ENCODE measurements at places on chromosomes 13 and 19.

DNA sequence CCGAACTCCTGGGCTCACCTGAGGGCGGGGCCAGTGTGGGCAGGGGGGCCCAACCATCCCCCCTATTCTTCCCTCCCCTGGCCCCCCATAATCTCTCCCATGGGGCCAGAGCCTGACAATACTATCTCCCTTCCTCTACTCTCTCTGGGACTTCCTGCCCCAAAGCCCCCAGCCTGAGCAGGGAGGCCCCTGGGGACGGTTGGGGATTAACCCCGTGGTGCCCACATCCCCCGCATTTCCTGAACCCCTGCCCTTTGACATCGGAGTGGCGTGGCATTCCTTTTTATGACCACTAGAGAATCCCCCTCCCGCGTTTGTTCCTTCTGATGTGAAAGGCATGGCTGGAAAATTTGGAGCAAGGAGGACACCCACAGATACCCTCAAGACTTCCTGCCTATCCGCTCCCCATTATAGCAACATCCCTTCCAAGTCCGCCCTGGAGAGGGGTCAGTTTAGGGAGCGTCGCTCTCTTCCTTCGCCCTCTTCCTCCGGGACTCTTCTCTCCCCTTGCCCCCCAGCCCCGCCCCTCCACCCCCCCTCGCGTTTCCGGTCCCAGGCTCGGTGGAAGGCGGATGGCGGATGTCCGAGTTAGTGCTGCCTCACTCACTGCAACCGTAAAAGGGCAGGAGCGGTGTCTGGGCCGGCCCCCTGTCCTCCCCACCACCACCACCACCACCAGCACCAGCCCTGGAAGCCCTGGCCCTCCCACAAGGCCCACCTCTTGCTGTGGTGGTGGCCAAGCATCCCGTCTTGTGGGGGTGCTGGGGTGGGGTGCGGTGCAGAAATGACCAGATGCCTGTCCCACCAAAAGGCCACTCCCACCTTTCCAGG is 1.8 kb downstream of the VASP start:
- DNase-seq: peak; percentile 90

DNA sequence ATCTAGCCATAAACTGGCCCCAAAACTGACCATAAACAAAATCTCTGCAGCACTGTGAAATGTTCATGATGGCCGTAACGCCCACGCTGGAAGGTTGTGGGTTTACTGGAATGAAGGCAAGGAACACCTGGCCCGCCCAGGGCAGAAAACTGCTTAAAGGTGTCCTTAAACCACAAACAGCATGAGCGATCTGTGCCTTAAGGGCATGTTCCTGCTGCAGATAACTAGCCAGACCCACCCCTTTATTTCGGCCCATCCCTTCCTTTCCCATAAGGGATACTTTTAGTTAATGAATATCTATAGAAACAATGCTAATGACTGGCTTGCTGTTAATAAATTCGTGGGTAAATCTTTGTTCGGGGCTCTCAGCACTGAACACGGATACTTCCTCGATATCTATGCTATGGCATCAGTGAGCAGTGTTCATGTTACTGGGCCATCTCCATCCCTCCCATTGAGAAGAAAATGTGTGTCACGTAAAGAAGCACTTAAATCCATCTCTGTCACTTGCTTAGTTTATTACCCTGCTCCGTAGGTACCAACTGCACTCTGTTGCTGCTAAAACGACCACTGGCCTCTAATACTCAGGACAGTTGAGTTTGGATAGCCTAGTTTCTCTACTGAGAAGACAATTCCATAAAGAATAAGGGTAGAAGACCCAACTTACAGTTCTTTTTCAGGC is 5.3 kb downstream of the ATP7B start:
- DNase-seq: no peak

GRCh38 chr13:41639955-41640780 is 182.8 kb downstream of the RGCC start:
- DNase-seq: peak; percentile 37

GRCh38 chr13:43203781-43204180 is 180.4 kb downstream of the DNAJC15 start:
- DNase-seq: no peak

DNA sequence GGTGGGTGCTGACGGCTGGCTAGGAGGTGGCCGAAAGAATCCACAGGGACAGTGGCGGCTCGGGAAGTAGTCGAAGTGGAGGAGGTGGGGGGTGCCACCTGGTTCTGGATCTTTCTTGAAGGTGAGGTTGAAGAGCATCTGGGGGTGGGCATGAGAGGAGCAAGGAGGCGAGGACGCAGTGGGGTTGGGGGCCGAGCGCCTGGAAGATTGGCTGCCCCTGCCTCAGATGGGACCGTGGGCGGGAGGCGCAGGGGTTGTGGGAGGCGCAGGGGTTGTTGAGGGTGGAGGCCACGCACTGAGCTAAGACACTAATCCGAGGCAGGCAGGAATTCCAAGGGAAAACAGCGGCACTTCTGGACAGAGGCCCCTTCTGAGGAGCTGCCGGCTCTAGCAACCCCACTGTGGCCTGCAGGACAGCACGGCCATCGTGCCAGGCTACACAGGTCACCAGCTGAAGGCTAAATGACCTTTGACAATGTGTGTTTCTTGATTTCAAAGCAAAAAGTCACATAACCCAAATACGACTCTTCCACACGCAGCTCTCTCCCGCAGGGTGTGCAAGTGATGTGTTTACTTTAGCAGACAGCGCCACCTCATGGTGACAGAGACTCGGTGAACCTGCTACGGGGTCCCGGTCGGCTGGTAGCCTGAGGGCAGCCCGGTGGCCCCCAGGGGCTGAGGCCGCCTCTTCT is 44.1 kb upstream of the RANBP3 start:
- DNase-seq: peak; percentile 70

DNA sequence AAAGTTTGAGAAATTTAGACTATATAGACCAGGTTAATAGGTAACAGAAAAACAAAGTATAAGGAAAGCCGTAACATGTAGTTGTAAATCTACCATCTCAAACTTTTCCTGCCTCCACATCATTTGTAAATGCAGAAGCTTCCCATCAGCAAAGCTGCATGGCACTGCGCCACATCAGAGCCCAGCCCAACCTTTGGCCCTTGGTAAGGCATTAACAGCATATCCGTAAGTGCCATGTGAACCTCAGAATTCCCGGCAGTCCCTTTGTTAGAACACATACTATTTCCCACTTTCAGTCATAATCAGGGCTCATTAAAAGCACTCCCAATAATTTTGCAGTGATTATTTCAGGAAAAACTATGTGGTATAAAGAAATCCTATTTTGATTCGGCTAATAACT is 51.6 kb downstream of the MPHOSPH8 start:
- no peak for DNase-seq

- DNase-seq: no peak
Observed at GRCh38 chr19:30634131-30634830, 262.1 kb downstream of the ZNF536 start.

DNA sequence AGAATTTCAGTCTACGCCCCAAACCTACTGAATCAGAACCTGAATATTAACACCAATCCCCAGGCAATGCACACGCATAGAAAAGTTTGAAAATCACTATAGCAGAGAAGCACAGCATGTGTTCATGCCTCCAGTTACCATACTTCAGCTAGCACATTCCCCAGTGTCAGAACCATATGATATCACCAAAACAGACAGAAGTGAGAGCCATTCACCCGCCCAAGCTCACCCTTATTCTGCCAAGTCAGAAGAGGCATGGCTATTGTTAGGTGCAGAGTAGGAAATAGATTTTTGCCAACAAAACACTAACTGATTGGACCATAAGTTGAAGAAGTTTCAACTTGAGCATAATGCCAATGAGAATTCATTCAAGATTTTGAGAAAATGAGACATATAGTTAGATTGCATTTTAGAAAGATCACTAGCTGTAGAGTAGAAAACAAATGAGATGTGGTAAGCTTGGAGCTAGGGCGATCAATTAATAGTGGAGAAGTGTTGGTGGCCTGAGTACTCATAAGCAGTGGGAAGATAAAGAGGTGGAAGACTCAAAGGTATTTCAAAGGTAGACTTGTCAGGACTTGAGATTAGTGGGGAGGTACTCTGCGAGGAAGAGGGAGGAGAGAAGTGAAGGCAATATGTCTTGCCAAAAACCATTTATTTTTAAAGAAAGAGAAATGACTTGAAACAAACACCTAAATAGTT is 492.4 kb downstream of the SUCLA2 start:
- peak; percentile 35 for DNase-seq

DNA sequence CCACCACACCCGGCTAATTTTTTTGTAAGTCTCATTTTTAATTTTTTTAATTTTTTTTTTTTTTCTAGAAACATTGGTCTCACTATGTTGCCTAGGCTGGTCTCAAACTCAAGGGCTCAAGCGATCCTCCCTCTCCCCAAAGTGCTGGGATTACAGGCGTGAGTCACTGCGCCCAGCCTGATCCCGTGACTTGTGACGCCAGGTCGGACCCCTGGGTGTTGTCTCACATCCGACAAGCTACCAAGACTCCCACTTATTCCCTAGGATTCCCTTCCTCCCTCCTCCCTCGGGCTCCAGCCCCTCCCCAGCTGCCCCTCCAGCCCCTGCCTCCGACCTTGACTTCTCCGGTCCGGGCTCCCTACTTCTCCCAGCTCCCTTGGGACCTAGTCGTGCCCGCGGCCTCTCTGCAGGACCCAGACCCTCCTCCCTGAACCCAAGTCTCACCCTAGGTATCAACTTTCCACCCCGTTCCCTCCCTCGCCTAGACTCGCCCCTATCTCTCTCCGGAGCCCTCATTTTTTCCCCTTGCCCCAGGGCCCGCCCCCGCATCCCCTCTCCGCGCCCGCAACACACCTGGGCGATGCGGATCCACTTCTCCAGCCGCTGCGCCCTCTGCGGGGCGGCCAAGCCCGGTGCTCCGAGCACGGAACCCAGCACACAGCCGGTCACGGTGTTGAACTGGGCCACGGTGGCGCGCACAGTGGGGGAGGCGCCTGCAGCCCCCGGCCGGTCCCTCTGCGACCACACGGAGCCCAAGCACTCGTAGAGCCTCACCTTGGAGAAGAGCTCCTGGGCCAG is 13.1 kb downstream of the RGL3 start:
- no peak for DNase-seq

DNA sequence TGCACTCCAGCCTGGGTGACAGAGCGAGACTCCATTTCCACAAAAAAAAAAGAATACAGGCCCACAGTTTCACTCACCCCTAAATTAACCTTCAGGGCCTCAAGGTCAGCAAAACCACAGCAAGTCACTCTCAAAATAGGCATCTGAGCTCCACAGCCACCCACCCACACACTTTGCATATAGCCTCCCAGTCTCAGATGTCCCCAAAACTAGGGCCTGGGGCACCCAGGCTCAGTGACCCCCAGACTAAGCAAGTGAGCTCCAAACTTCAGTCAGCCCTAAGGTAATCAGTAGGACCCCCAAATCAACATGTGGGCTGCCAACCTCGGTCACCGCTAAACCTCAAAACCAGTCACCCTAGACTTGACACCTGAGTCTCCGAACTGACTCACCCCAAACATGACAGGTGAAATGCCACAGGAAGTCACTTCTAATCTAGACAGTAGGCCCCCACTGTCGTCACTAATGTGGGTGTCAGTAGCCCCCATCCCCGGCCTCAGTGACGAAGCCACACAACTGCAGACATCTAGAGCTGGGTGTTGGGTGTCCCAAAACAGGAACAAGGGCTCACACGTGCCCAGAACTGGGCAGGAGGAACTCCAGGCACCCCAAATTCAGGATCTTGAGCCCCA is 13.9 kb downstream of the RABAC1 start:
- no peak for DNase-seq

DNA sequence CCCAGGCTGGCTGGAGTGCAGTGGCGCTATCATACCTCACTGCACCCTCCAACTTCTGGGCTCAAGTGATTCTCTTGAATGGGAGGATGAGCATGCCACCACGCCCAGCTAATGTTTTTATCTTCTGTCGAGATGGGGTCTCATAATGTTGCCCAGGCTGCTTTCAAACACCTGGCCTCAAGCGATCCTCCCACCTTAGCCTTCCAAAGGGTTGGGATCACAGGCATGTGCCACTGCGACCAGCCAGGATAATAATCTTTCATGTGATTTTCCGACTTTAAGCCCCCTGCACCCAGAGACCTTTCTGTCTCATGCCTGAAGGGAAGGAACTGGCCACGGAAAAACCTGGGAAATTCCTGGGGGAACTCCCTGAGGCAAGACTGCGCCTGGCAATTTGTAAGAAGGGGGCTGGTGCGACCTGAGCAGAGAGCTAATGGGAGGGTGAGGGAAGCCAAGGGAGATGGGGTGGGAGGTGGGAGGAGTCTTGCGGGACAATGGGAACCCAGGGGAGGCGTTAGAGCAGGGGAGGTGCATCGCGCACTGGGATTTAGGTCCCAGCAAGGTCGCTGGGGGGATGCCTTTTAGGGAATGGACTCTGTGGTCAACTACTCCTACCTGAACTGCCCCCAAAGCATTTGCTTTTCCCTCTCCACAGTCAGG is 1.2 kb upstream of the CCDC124 start:
- no peak for DNase-seq

DNA sequence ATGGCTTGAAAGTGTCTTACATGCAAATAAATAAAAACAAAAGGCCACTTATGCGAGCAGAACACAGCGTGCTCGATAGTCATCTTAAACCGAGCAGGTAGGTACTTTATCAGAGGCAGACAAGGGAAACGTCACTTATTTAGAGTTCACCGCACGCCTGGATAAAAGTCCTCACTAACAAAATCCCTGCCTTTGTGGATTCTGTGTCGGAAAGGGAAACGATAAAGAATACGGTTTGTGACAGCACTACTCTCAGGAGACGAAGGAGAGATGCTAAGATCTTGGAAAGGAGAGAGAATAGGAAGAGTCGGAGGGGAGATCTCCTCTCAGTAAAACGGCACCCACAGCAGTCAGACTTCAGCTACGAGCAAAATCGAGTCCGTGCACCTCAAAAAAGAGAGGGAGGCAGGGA is 581 bp downstream of the RCBTB1 start:
- no peak for DNase-seq

GRCh38 chr13:104286566-104287290 is 1220.5 kb upstream of the SLC10A2 start:
- DNase-seq: no peak

GRCh38 chr13:71803066-71803465 is 63.9 kb downstream of the DACH1 start:
- no peak for DNase-seq

- DNase-seq: peak; percentile 95
Observed at GRCh38 chr19:17135001-17135853, 59.6 kb downstream of the MYO9B start.

DNA sequence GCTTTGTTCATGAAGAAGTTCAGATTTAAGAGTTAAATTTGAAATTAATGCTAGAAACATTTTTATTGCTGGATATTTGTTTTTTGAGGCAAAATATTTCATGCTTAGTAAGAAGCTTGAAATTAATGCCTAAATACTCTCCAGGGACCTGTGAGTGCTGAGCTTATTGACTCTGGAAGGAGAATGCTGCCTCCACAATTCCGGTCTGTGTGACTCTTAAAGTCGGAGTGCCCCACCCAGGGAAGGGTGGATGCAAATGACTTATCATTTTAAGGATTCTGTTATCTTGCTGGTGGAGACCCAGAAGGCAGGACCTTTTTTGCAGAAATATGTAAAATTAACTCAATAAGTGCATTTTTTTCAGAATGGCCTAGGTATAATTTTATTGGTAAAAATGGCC is 143.8 kb upstream of the RXFP2 start:
- DNase-seq: peak; percentile 31

- peak; percentile 24 for DNase-seq
Observed at GRCh38 chr13:114080739-114081561, 51.5 kb downstream of the RASA3 start.
